ENCODE measurements at places on chromosomes 3 and 15. TPM values are rescaled to one million over a fixed set of nuclear protein-coding genes. Genes with fewer than 3 reads are reported as not detected.

Gene TRPM1
- total RNA-seq = 105 TPM

DNA sequence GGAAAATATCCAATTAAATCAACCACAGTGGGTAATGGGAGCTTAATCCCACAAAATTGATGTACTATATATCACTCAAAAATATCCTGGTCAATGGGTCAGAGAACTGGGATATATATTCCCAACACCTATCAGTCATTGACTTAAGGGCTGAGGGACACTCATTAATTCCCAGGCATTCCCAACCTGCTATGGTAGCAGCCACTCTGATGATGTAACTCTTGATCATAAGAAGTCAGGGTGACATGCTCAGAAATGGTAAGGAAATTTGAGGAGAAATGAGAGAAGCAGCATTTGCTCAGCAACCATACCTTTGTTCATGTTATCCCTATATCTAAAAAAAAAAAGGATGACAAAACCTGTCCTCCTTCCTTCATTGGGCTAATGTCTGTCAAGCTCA is 3.1 kb upstream of the PLOD2 start:
- no peak for DNase-seq

- no peak for DNase-seq
Measured at GRCh38 chr3:152589644-152590043, 245.3 kb upstream of the P2RY1 start.

- no peak for DNase-seq
Measured at GRCh38 chr3:124504332-124505059, 225.8 kb upstream of the UMPS start.

Gene GNAI2
- 77.3 TPM for total RNA-seq

Gene CCDC80
- 1.1 TPM for total RNA-seq
